M059J (cell line): ENCODE measurements at places on chromosomes 2 and 18.

DNA sequence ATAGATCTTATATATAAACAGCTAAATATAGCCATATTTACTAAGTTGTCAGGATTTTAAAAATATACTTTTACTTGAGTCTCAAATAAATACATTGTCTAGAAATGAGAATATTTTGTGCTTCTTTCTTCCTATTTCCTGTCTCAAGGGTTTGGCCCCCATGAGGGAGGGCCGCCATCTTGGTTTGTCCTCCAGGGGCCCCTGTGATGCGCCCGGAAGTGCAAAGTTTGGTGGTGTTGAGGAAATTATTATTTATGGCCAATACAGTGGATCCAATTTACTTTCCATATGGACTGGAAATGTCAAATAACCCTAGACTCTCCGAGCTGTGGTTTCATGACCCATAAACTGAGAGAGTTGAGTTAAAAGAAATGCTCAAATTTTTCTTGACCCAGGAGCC is 104.7 kb upstream of the OTOS start:
- DNase-seq: no peak

DNA sequence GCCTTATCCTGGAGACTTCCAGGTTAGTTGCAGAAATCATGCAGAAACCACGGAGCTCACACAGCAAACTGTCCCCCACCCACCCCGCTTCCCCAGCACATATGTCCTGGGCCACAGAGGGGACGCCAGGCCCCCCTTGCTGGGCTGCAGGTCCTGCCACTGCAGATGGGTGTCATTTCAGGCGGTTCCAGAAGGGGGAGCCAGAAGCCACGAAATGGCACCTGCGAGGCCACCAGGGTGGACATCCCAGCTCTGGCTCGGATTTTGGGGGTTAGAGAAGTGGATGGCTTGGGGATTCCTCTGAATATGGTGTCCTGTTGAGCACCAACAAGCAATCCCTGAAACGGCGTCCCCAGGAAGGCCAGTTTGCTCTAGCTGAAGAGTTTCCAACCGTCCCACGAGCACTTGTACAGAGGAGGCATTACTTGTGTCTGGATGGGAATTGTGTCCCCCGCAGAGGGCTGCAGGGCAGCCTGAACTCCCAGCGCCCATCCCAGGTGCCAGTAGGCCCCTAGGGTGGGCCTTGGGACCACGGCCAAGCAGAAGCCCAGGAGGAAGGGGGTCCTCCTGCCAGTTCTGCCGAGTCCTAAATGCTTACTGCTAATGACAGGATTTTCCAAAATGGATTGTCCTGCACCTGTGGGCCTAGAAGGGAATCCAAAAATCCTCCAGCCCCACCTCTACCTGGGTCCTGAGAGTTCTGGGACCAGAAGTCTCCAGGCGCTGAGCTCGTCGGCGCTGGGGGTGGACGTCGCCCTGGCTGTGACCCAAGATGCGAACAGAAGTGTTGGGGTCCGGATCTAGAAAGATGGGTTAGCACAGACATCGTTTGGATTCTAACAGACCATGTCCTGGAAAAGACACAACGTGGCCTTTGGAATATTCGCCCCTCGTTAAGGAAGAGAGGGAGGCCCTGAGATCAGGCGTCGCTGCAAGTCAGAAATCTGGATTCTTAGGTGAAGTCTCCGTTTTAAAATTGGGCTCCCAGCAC is 14.6 kb upstream of the NFATC1 start:
- peak; percentile 38 for DNase-seq

DNA sequence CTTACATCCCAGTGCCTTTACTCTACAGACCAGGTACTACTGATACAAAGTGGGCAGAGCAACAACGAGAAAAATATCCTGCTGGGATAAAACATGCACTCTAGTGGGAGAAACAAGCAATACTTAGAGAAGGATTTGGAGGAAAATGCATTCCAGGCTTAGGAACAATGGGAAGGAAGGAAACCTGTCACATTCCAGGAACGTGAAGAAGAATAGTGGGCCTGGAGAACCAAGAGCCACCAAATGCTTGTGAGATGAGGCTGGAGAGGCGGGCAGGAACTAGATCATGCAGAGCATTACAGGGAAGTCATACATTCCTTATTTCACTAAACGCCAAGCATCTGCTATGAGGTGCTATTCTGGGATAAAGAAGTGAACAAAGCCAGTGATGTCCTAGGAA is 342.3 kb downstream of the DCC start:
- DNase-seq: no peak

GRCh38 chr2:70089220-70089982 is 2.1 kb downstream of the PCBP1 start:
- DNase-seq: peak; percentile 35

GRCh38 chr2:7004636-7005035 is 87.4 kb downstream of the RNF144A start:
- DNase-seq: no peak

GRCh38 chr18:61750840-61751668 is 141.8 kb downstream of the RNF152 start:
- no peak for DNase-seq

- DNase-seq: no peak
These were observed 30.9 kb upstream of the KCMF1 start for GRCh38 chr2:84940088-84940470.

DNA sequence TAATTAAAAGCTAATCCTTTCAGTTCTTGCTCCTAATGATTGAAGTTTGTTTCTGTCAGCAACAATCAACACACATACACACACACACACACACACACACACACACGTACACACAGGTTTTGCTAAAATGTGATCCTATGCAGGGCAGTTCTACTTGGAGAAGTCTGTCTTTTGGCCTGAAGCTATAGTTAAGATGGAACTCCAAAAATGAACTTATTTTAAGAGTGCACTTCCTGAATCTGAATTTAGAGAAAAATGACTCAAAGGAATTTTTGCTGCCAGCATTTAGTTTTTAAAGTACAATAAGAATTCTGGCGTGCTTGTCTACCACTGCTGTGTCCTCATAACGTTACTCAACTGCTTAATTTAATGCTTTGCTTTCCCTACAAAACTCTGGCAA is 6.6 kb downstream of the GALNT5 start:
- DNase-seq: peak; percentile 67

DNA sequence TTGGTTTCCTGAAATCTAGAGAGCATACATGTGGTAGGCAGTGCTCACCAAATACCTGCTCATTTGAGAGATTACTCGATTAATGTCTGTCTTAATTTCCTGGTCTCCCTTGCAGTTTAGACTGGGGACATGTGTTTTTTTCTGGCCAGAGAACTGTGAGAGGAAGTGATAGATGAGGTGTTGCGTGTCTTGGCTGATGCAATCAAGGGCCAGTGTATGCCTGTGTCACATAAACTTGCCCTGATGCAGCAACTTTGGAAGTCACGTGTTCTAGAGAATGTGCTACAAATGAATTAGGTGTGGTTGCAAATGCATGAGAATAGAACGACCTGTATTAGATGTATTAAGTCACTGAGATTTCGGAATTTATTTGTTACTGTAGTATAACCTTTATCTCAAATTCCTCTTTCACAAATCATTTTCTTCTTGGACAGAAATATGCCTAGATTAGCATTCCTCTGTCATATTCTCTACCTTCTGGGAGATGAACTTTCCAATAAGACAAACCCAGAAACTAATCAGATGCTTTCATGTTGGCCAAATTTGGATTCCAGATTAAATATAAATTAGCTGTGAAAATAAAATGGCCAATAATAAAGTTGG is 9.9 kb upstream of the IL1A start:
- peak; percentile 33 for DNase-seq

GRCh38 chr2:6877402-6878304 is at the start of gene RSAD2:
TSS of gene RSAD2 (plus strand) at chr2:6877777. CDS start at chr2:6877801, 24 bp downstream.
- peak; percentile 92 for DNase-seq

- no peak for DNase-seq
These were observed 110.7 kb downstream of the RTP5 start for GRCh38 chr2:241980193-241980592.

GRCh38 chr2:39991298-39991697 is 212.2 kb upstream of the THUMPD2 start:
- no peak for DNase-seq

DNA sequence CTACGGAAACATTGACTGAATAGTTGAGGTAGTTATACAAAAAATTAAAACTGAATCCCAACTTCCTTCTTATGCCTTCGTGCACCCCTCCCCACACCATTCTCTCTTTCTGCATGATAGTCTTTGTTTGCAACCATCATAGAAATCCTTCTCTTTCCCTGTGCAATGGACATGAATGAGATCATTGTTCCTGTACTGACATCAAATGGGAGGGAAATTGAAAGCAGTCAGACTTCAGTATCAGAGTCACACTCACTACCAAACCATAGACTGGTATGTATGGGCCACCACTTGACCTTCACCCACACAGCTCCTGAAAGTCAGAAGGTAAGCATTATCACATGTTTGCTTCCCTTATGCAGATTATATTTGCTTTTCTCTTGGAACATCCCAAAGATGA is 782.8 kb downstream of the BCL11A start:
- no peak for DNase-seq

GRCh38 chr18:4586731-4587130 is 131.6 kb upstream of the DLGAP1 start:
- no peak for DNase-seq

- DNase-seq: peak; percentile 57
These were observed 21.4 kb upstream of the STON1 start for GRCh38 chr2:48508461-48509124.

- no peak for DNase-seq
These were observed 136.5 kb downstream of the TXNL1 start for GRCh38 chr18:56501896-56502295.

- DNase-seq: no peak
These were observed 137.8 kb downstream of the PIK3C3 start for GRCh38 chr18:42092848-42093247.

DNA sequence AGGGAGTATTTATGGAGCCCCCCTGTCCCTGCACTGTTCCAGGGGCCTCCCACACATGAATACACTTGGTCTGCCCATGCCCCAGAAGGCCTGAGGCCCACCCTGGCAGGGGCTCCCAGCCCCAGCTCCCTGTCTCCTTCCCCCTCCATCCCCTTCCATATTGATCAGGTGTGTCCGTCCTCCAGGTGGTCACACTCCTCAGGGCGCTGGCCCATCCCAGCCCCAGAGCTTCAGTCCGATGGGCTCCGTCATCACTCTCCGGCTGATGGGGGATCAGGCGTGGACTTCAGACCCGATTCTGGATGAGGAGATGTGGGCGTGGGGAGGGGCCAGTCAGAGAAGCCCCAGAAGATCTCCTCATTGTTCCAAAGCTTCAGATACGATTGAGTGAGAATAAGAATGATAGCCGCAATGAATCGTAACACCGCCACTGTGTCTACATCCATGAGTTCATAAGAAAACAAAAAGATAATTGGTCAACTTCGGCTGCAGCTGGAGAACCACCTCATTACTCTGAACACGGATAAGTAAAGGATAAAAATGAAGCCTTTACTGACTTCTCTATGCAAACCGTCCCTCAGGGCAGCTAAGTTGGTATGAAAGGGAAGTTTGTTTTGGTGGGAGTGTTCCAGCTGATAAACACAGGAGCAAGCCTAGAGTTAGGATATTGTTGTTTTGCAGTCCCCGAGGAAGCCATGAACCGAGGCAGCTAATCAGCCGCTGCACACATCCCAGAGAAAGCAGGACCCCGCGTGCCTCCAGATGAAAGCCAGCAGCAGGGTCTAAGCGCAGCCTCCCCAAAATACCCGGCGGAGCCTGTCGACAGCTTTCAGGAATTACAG is 279.5 kb downstream of the NDUFA10 start:
- DNase-seq: no peak

DNA sequence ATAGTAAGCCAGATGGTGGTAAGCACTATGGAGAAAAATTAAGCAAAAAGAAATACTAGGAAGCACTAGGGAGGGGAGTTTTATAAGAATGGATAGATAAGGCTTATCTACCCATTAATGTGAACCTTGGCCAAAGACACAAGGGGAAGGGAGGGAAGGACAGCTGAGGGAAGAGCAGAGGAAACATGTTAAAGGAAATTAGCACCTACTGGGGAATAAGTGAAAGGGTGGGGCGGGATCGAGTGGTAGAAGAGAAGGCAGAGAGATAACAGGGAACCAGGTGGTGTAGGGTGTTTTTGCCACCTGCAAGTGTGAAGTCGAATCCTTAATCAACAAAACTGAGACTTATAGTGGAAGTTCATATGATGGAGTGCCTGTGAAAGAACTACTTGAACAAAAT is 1.7 kb downstream of the UNC80 start:
- DNase-seq: no peak

GRCh38 chr2:234032279-234032856 is 18.1 kb upstream of the SPP2 start:
- DNase-seq: peak; percentile 91

DNA sequence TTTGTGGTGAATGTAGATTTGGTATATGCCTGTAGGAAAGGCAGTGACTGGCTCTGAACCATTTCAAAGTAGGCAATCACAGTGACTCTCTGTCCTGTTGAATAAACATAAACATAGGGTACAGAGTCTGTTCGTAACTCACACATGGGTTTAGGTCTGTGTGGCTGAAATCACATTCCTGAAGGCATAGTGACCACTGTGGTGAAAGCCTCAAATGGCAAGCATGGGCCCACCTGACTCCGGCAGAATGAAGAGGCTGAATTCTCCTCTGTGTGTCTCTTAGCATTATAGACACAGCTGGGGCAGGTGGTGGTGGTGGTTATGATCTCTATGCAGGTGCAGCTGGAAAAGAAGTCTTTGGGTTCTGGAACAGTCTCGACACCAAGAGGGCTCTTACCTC is 61.2 kb downstream of the ITGA6 start:
- no peak for DNase-seq

- DNase-seq: no peak
These were observed 66.9 kb upstream of the ITM2C start for GRCh38 chr2:230797515-230798495.

- DNase-seq: no peak
These were observed 2.1 kb downstream of the GATA6 start for GRCh38 chr18:22171258-22172119.

DNA sequence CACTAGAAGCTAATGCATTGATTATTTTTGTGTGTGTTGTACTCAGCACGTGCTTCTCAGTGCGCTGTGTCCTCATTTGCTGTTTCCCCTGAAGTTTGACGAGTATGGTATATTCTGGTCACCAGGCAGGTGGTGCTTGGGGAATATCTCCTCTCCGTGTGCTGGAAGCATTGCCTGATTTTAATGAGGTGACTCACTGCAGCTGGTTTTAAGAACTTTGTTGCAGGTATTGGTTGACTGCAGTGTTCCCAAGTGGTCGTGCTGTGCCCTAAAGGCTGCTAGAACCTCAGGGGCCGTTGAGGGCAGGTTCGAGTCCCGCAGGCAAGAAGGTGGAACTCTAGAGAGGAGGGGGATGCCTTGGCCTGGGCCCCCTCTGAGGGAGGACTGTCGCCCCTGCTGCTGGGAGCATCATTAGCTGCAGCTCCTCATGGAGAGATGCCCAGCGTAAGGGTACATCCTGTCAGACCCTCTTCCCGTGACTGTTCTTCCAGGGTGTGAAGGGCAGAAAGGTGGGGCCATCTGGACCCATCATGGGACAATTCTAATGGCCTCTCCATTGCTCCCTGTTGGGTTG is 82.6 kb downstream of the AGAP1 start:
- peak; percentile 34 for DNase-seq

GRCh38 chr2:156539086-156539860 is 103.1 kb downstream of the GPD2 start:
- no peak for DNase-seq

GRCh38 chr2:181851726-181852125 is 39.8 kb upstream of the ITPRID2 start:
- DNase-seq: no peak
